Foreskin fibroblast (primary cell): ENCODE measurements at places on chromosomes 3 and 15.
A peak's percentile ranks its signal among the peaks of the same experiment; 100 is the strongest.

GRCh38 chr15:101115786-101116680, 135.8 kb downstream of the CHSY1 start:
- peak; percentile 79 for DNase-seq

DNA sequence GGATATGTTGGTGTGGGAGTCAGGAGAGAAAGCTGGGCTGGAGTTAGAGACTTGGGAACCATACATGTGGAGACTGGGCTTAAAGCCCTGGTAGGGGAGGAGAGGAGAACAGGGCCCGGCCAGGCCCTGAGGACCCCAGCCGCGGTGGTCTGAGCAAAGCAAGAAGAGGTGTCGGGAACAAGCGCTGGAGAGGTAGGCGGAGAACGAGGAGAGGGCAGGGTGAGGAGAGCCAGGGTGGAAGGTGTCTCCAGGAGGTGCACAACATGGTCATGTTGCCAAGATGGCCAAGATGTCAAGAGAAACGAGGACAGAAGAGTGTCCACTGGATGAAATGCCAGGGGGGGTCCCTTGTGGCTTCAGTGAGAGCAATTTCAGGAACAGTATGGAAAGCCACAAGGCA, 5.5 kb downstream of the CHAC1 start:
- no peak for DNase-seq

GRCh38 chr15:70092464-70093027, 5.2 kb downstream of the TLE3 start:
- DNase-seq = no peak

GRCh38 chr3:182913889-182914288, 66.4 kb downstream of the DCUN1D1 start:
- DNase-seq = no peak

- no peak for DNase-seq
Observed at GRCh38 chr3:2826036-2826435, 284.1 kb downstream of the IL5RA start.

DNA sequence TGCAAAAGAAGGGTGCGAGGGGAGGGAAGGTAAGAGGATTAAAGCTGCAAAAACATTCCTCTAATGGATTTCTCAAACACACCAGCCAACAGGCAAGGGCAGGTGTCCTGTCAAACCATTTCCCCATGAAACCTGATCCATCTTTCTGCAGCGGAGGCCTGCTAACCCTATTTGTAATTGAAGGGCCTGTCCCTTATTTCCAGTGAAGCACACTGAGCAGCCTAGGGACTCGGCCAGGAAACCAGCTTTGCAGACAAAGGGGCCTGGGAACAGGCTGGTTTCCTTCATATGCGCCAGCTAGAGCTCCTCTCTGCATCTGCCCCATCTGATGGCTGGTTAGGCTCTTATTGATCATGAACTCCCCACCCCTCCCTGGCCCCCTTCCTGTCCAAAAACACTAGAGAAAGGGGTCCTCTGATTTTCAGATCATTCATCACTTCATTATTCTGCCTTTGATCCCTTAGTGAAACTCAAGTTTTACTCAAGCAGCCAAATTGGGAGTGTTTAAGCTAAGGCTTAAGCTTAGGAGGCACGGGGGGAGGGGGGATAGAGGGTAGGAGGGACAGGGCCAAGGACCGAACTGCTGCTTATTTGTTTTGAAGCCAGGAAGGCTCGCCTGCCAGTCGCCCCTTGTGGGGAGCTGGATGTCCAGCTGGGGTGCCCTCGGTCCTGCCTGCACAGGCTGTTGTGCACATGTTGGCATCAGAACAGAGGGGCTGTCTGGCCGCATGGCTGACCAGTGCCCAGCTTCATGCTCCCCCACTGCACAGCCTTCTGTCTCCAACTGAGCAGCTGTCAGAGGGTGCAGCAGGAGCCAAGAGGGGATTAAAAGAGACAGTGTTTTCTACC, 53.1 kb downstream of the BOC start:
- no peak for DNase-seq

GRCh38 chr15:58053315-58054153, 12.0 kb downstream of the ALDH1A2 start:
- no peak for DNase-seq

DNA sequence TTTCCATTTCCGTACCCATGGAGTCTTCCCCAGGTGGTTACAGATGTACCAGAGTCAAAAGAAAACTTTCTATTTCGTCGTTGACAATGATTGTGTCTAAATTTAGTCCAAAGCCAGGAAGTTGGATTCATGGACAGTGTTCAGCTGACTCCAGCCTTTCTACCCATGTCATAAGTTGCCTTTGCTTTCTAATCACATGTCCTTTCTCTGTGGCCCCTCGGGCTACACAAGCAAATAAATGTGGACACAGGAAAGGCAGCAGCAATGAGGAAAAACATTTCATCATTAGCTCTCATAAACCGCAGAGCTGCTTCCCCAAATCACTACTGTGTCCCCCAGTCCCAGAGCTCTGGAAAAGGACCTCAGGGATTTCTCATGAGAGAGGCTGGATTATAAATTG, 82.0 kb downstream of the USF3 start:
- no peak for DNase-seq

GRCh38 chr3:46695177-46695961, 1.9 kb upstream of the ALS2CL start:
- DNase-seq = no peak

GRCh38 chr3:17964108-17964507, 221.7 kb upstream of the TBC1D5 start:
- no peak for DNase-seq

DNA sequence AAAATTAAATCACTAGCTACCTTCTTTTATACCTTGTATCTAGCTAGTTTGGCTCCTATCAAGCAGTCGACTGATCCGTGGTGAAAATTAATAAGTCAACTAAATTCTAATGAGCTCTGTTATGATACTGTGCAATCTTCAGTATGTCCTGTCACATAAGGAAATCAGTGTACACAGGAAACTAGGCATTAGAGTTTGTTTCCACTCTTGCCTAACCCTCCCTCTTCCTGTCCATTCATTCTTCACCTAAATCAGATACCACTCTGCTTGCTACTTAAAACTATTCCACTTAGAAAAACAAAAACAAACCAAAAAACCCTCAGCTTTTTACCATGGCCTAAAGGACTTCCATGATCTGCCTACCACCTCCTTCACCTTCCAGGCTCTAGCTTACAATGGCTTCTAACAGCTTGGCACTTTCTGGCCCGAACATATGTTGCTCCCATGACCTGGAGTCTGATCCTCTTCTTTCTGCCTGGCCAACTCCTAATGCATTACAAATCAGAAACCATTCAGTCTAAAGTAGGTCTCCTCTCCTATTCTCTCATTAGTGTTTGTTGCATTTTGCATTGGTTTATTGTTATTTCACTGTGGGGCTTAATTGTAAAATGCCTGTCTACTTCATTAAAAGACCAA, 7.9 kb downstream of the RFC4 start:
- DNase-seq = no peak

DNA sequence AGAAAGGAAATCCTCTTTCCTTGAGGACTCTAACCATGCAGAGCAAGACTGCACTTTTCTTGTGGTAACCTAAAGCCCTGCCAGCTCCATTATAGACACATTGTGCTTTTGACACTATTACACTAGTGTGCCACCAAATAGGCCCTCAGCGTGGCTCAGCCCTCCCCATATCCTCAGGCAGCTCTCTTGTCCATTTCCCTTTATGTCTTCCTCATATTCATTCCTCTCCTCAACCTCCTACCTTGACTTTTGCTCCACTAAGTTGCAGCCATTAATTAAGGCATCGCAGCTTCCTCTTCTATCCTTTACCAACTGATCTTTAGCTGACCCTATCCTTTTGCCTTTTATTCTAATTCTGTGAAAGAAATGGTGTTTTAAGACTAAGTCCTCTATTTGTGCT, 3.7 kb downstream of the ATG7 start:
- no peak for DNase-seq

DNA sequence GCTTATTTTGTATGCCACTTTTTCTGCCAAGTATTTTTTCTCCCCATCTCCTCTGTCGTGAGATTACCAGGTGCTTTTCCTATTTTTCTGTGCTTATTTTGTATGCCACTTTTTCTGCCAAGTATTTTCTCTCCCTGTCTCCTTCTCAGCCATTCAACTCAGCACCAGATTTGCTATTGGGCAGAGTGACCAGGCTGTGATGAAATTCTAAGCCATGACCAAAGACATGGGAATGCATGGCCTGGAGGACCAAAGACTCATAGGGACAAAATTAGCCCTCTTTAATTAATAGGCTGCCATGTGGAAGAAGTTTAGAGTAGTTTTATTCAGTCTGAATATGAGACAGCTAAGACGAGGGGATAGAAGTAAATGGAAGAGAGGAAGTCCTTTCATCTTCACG, 257.4 kb downstream of the SQOR start:
- peak; percentile 85 for DNase-seq

DNA sequence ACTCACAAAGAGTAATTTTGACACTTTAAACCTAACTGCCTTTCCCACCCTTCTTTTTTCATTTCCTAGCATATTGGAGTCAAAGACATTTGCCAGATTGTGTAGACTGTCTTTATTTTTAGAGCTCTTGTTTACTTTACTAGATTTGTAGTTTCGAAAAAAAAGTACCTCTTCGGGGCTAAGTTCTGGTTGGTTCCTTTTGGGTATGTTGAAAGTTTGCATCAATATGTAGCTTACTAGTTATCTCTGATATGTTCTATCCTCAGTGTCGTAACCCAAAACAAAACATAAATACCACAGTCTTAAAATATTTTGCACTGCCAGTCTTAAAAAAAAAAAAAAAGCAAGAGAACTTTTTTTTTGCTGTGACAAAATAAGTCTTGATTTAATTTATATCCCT, 52.2 kb downstream of the REC114 start:
- no peak for DNase-seq

DNA sequence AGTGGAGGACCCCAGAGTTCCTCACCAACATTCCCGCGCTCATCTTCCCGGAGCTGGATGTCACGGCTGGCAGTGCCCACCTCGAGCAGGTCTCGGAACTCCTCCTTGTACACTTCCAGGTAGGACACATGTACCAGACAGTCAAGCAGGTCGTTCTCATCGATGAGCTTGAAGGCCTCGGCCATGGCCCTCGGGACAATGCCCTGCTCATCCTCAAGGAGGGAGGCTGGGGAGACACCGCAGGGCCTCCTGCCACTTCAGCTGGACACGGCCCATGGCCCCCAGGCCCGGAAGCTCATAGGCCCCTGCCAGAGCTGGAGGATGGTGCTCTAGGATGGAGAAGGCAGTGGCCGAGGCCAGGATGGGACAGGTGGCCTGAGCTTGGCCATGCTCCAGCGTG, 5.6 kb downstream of the KIF7 start:
- no peak for DNase-seq

GRCh38 chr3:117104792-117105191, 395.2 kb downstream of the TUSC7 start:
- no peak for DNase-seq

GRCh38 chr3:61979638-61980037, 393.7 kb downstream of the FEZF2 start:
- no peak for DNase-seq

- DNase-seq = no peak
Observed at GRCh38 chr15:85828874-85829273, 34.1 kb upstream of the KLHL25 start.

- no peak for DNase-seq
Observed at GRCh38 chr15:99965376-99965775, 232.1 kb upstream of the LYSMD4 start.

GRCh38 chr3:155748611-155749365, 3.9 kb upstream of the PLCH1 start:
- peak; percentile 60 for DNase-seq

- peak; percentile 92 for DNase-seq
Observed at GRCh38 chr3:50189274-50189673, 2.1 kb upstream of the GNAT1 start.

DNA sequence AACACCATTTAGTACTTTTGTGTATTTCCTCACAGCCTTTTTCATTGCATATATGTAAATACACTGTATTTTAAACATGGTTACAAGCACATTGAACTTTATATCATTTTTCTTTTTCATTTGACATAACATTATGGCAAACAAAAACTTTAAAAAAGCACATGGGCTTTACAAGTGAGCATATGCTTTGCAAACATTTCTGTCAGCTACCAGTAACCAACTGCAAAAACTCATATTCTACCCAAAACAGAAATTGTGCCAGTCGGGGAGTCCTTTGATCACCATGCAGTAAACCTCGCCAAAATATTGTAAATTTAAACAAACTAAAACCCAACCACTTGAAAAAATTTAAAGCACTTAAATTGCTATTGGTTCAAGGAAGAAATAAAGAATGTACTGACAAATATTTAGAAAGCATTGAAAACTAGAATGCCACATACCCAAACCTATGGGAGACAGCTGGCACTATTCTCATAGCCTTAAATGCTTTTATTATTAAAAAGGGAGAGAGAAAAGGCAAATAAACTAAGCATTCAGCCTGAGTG, 24.4 kb downstream of the ZNF710 start:
- no peak for DNase-seq

- no peak for DNase-seq
Observed at GRCh38 chr15:96218623-96219455, 111.7 kb upstream of the NR2F2 start.

DNA sequence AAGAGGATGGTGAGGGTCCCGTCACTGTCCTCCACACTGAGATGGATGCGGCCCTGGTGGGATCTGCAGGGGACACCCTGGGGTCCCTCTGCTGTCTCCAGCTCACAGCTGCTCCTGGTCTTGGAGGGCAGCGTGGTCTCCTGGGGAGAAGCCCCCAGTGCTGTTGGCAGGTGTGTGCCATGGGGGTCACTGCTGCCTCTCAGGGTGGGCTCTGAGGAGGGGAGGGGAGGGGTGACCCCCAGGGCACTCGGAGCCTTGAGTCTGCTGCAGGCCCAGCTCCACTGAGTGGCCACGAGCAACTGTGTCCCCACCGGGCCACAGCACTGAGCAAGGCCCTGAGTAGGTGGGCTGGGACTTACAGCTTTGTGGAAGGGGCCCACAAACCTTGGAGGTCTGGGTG, 34.7 kb downstream of the KLHL25 start:
- no peak for DNase-seq

GRCh38 chr3:124883766-124884473, 3.2 kb downstream of the ITGB5 start:
- DNase-seq = peak; percentile 54

DNA sequence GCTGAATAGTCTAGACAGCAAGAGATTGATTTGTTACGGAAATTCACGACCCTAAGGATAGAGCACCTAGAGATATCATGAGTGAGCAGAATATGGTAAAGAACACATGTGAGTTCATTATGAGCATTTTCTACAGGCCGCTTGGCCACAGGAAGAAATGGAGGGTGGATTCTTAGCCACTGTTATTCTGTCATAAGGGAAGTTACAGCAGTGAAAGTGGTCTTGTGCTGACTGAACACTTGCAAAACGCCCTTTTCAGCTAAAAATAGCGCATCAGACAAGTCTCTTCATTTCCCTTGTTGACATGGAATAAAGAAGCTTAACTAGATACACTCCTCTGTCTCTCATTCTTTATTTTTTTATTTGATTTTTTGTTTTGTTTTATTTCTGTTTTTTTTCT, 19.8 kb downstream of the DGKG start:
- no peak for DNase-seq

GRCh38 chr3:7421065-7421464, 560.1 kb downstream of the GRM7 start:
- no peak for DNase-seq

GRCh38 chr3:39962581-39962980, 153.2 kb downstream of the MYRIP start:
- peak; percentile 63 for DNase-seq

- no peak for DNase-seq
Observed at GRCh38 chr3:98180319-98180890, 13.9 kb downstream of the OR5H15 start.

- DNase-seq = no peak
Observed at GRCh38 chr3:98574132-98574531, 19.3 kb downstream of the CPOX start.
